ENCODE measurements at places on chromosomes 6 and 20.

DNA sequence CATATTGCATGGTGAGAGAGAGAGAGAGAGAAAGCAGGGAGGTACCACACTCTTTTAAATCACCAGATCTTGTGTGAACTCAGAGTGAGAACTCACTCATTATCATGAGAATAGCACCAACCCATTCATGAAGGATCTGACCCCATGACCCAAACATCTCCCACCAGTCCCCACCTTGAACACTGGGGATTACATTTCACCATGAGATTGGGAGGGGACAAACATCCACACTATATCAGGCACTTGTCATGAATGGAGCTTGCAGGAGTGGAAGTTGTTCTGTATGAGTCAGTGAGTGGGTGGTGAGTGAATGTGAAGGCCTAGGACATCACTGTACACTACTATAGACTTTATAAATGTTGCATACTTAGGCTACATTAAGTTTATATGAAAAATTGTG, 47.7 kb upstream of the RNF182 start:
- no peak for DNase-seq

DNA sequence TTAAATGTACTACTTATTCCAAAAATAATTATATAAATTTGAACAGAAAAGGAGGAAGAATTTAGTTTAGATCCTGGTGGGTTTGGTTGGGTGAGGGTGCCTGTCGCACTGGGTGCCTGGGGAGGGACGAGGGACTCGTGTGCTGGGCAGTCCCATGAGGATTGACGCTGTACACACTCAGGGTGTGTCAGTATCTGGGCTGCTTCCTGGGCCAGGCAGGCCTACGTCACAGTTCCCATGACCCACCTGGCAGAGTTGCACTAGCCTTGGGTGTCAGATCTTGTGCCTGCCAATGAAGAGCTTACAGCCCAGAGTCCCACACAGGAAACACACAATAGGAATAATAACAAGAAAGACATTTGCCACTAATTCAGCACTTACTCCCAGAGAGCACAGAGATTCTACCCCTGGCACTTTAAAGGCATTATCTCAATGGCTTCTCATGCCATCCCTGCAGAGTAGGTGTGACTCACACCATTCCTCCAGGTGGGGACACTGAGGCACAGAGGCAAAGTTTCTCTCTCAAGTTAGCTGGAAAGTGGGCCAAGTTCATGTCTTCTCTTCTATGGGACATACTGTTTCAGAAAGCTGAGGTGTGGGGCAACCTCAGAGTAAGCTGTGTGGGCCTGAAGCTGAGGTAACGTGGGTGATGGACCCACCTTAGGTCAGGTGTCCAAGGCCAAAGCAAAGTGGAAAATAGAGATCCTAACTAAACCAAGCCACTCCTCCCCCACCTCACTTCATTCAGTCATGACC, 1.3 kb upstream of the SDCBP2 start:
- no peak for DNase-seq

DNA sequence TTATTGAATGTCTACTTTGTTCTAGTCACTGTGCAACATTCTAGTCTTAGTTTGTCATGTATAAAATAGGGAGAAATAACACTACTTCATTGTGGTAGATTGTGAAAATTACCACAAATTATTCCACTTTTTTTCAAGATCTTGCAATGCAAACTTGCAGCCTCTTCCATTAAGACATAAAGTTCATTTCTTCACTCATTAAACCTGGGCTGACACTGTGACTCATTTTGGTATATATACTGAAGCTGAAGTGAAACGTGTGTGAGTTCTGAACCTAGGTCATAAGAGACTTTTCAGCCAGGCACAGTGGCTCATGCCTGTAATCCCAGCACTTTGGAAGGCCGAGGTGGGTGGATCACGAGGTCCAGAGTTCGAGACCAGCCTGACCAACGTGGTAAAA, 329.0 kb downstream of the BCKDHB start:
- DNase-seq = no peak

DNA sequence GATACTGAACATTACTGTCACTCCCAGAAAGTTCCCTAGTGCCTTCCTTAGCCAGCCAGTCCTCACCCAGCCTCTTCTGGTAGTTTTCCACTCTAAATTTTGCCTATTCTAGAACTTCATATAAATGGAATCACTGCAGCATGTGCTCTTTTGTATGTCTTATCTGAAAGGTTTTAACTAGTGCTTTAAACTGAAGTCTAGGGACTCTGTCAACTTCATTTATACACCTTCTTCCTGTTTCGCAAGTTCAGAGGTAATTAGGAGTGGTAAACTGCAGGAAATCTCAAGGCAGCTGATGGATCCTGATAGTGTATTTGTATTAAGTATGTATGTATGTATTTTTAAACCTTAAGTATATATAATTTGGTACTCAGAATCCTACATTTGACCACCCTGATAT, 94.3 kb downstream of the TCP11 start:
- DNase-seq = no peak

DNA sequence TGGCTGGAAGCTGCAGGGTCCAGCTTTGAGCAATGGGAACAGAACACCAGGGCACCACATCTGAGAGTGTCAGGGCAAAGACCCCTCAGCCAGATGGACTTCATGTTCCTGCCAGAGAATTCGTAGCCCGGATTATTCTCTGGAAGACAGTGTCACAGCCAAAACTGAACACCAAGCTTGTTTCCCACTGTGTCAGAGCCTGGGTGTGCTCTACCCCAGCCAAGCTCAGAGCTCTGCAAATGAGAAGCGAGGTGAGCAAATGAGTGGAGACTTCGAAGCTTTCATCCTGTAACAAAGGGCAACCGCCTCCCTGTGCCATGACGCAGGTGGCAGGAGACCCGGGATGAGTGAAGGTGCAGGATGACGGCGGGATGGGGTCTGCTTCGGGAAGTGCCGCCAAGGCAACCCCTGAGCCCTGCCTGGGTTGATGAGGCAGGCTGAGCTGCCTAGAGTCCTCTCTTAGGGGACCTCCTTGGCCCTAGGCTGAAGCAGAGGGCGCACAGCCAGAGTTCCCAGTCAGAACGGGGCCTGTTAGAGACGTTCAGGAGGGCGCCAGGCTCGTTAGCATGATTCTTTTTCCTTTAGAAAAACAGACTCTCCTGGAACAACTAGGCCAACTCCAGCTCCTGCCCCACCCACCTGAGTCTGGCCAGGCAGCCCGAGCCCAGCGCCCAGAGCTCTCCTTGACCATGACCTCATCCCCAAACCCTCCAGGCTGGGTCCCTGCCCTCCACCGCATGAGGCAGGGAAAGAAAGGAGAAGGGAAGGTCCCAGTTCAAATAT, 187.7 kb downstream of the SOD2 start:
- no peak for DNase-seq

DNA sequence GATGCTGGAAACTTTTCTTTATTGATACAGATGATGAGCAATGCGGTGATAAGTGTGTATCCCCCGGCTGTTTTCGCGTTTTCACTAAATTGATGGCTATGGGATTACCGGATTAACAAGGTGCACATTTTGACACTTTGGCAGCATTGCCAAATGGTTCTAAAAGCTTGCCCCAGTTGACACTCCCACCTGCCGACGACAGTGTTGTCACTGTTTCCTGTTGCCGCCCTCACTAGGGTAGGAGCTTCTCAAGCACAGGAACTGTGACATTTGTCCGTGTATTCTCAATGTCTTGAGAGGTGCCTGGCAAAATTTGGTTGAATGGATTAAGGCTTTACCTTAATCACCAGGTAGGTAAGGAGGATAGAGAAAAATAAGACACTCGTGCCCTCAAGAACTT, 9.8 kb upstream of the MAPK13 start:
- DNase-seq = no peak

Measured in NCI-H1694 (cell line).